D341Med (cell line): ENCODE measurements at places on chromosomes 6 and 20.

GRCh38 chr6:156638581-156638980 lies 138.6 kb upstream of the ARID1B start:
- no peak for DNase-seq

DNA sequence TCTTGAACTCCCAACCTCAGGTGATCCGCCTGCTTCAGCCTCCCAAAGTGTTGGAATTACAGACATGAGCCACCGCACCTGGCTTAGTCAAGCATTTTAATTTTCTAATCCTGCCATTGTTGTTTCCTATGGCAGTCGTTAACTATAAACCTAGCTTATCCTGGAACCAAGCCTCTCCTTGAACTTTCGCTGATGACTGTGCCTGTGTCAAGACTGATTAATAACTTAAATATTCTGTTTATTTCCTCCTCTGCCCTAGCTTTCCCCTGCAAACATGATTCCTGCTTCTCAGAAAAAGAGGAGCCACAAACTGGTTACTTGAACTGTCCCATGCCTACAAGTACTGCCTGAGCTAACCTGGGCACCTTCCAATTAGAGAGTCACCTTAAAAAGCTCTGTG lies 1.5 kb downstream of the VNN1 start:
- no peak for DNase-seq

GRCh38 chr20:37229357-37229756 lies 32.3 kb downstream of the GHRH start:
- no peak for DNase-seq

GRCh38 chr6:130958468-130958867 lies 104.6 kb downstream of the EPB41L2 start:
- no peak for DNase-seq

GRCh38 chr6:3176562-3177355 lies 19.4 kb upstream of the TUBB2A start:
- DNase-seq: no peak

GRCh38 chr20:12012241-12013222 lies 94.8 kb downstream of the BTBD3 start:
- peak; percentile 66 for DNase-seq

DNA sequence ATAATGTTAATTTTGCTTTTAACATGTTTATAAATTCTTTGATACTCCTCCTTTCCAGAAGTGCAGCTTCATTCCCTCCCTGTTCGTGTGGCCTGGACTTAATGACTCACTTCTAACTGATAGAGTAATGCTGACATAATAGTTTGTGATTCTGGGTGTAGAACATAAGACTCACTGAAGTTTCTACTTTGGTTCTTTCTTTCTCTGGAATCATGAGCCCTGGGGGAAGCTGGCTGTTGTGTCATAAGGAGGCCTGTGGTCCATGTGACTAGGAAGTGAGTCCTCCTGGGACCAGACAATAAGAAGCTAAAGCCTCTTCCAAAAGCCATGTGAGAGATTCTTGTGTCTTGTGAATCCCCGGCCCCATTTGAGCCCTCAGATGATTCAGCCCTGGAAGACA lies 30.5 kb upstream of the HLA-G start:
- DNase-seq: no peak

DNA sequence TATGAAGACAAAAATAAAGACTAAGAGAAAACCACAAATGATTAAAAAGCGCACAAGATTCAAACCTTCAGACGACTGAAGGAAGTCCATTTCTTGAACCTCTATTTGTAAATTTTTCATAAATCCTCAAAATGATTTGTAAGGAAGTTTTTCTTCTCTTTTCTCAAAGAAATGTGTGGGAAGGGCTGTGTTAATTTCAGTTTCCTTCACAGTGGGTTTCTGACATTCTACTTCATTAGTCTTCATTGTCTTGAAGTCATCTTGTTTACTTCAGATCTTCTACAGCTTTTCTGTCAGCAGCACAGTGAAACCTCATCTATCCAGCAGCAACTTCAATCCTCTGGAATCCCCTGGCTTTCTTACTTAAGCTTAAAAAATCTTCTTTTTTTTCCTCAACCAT lies 87.6 kb upstream of the MYLIP start:
- DNase-seq: no peak

DNA sequence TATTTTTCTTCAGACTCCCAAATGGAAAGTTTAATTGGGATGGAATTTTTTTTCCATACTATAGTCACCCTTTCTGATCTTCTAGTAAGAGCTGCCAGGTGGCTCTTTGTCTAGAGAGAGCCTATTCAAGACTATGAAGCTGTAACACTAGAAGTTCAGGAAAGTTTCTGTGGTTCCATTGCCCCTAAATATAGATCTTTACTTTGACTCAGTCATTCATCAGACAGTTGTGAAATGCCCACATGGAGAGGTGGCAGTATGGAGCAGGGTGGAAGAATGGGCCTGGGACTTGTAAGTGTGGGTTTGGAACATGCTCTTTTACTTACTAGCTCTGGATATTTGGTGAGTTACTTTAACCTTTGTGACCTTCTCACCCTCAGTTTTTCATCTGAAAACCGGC lies 87.8 kb downstream of the CTNNBL1 start:
- no peak for DNase-seq

DNA sequence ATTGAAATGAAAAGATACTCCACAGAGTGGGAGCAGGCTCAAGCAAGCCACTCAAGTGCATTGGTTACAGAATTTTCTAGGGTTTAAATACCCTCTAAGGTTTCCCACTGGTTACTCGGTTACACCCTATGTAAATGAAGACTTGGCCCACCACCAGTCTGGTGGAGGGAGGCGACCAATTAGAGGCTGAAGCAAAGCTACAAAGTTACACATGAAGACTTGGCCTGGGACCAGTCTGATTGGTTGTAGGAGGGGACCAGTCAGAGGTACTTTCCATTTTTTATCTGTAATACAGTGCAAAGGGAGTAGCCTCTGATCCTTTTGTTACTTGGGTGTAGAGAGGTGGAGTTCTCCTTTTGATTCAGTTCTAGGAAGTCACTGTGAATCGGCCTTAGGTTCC lies 7.6 kb downstream of the SRSF12 start:
- no peak for DNase-seq

DNA sequence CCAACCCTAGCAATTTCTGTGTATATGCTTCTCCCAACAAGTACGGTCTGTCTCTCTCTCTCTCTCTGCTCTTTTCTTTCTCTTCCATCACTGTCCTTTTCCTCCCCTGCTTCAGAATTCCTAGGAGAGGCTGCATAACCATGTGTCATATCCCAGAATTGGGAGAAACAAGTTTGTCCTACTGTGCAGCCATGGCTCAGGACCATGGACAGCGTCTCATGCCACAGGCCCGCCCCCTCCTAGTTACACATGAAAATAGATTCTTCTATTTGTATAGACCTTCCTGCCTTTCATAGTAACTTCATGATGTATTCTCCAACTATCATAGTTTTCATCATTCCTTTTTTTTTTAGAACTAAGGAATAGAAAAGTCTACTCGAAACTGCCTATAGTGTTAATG lies 98.0 kb downstream of the FNDC1 start:
- no peak for DNase-seq

DNA sequence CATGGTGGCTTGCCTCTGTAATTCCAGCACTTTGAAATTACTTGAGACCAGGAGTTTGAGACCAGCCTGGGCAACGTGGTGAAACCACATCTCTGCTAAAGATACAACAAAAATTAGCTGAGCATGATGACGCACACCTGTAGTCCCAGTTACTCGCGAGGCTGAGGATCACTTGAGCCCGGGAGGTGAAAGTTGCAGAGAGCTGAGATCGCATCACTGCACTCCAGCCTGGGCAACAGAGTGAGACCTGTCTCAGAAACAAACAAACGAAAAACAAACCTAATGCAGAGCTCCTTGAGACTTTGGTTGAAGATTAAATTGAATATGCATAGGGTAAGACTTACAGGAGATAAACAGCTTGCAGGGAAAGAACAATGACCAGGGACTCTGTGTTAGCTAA lies 80.8 kb downstream of the SCAF8 start:
- DNase-seq: no peak

GRCh38 chr6:46876126-46876525 lies 45.6 kb downstream of the ADGRF5 start:
- peak; percentile 60 for DNase-seq

GRCh38 chr6:3443221-3443515 lies 13.7 kb downstream of the SLC22A23 start:
- no peak for DNase-seq

DNA sequence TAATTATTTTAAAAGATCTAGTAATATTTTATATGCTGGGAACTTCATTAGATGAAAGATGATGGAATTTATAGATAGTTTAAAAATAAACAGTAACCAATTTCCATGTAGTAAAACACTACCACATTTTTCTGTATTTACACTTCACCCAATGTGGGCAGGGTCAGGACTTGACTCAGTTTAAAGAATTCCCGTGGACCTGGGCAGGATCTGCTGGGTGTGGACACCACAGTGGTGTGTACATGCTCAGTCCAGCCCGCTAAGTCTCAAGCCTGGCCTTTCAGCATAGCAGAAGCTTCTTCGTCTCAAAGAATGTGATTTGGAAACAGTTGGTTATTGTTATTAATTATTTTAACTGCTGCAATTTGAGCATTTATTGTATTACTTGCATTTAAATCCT lies 364.2 kb downstream of the SYNE1 start:
- DNase-seq: no peak

GRCh38 chr20:22371843-22372242 lies 212.5 kb downstream of the FOXA2 start:
- DNase-seq: no peak

- peak; percentile 89 for DNase-seq
These were observed 56.6 kb upstream of the CCN6 start for GRCh38 chr6:111997078-111997852.

GRCh38 chr6:4531406-4531805 lies 244.8 kb upstream of the CDYL start:
- DNase-seq: no peak

DNA sequence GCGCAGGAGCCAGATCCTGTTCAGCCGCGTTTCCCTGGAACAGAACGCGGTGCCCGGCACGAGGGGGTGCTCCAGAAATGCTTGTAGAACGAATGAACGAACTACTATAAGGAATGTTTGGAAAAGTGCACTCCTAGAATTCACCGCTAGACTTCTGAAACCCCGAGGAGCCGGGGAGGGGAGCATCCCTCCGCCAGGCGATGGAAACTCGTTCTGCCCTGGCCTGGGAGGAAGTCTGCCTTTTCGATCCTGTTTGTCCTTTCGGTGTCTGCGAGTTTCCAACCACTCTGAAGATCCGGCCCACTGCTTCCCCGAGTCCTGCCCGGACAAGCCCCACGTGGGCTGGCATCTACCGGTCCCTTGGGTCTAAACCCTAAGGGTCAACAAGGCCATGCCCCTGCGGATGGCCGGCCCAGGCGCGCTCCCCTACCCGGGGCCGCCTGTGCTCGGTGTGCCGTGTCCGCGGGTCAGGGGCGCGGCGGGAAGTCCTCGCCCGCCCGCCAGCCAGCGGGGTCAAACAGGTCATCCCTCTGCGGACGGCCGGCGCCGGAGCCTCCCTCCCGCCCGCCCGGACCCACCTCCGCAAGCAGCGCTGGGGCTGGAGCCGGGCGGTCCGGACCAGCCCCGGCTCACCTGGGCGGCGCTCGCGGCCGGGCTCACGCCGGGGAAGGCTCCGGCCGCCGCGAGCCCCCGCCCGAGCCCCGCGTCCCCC lies 526 bp downstream of the SULF2 start:
- peak; percentile 58 for DNase-seq

DNA sequence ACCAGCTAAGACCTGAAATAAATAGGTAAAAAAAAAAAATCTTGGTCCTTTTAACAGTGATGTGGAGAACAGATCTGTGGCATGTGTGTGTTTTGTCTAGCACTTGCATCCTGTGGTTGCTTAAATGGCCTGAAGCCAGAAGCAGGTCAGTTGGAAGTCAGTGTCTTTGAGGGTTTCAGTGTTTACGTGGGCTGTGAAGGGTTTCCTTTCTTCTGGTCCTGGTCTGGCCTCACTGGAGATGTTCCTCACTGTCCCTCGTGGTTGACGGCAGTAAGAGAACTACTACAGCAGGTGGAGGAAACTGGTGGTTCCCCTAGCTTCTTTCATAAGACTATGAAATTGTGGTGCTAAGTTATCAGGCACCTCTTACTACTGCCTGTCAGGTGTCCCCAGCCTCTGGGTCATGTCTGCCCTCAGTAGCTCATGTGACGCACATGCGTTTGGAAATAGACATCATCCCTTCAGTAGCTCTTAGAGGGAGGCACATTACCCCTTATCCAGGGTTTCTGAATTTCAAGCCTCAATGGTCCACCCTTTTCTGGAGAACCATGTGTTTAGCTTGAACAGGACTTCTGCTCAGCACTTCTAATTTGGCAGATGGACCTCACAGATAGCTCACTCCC lies 59.4 kb upstream of the SCP2D1 start:
- DNase-seq: no peak

DNA sequence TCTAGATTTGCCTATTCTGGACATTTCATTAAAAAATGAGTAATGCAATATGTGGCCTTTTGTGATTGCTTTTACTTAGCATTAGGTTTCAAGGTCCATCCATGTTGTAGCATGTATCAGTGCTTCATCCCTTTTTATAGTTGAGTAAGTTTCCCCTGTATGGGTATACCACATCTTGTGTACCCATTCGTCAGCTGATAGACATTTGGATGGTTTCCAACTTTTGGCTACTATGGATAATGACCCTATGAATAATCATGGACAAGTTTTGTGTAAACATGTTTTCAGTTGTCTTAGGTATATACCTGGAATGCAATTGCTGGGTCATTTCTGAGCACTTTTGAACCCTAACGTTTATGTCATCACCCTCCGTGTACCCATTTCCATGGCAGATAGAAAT lies 15.4 kb downstream of the METTL24 start:
- DNase-seq: no peak

- DNase-seq: peak; percentile 47
These were observed 3.8 kb downstream of the COL12A1 start for GRCh38 chr6:75201901-75202672.

- no peak for DNase-seq
These were observed 48.2 kb upstream of the TENT5A start for GRCh38 chr6:81800666-81801065.

GRCh38 chr6:431504-431903 lies 40.0 kb downstream of the IRF4 start:
- DNase-seq: no peak

- DNase-seq: no peak
These were observed 5.3 kb downstream of the SS18L1 start for GRCh38 chr20:62148908-62149314.

DNA sequence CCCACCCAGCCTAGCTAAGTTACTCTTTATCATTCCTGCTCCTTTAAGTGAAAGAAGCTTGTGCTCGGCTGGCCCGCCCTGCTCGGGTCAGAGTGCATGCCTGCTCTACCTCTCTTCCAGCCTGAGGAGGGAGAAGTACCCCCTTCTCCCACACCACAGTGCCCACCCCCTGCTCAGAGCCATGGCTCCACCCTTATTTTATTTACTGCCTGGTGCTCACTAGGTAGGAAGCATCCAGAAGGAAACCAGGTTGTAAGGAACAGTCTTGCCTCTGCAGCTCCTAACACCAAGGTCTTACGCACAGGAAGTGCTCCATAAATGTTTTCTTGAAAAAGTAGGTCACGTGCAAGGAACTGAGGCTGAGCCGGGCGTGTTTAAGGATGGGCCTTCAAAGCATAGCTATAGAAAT lies 105.7 kb upstream of the SNX9 start:
- no peak for DNase-seq

GRCh38 chr20:4771004-4771403 lies 49.3 kb downstream of the PRND start:
- DNase-seq: no peak
